Right lung (tissue), 10 donors: ENCODE measurements at places on chromosomes 3 and 15.

DNA sequence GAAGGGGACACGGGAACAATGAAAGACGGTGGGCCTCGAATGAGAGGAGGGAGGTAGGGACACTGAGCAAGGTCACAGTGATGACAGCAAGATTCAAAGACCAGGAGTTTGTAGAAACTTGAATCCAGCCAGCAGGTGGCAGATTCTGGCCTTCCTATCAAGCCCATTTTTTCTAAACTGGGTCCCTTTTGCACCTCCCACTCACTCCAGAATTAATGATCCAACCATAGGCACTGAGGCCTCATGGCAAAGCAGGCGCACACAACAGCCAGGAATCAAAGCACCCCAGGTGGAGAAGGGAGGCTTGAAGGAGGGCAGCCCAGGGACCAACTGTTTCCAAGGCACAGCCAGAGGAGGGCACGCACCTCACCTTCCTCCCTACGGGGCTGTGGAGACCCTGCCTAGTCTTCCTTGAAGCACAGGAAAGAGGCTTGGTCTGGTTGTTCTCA, 90.2 kb downstream of the ANP32A start:
- DNase-seq: peak; percentile 28

DNA sequence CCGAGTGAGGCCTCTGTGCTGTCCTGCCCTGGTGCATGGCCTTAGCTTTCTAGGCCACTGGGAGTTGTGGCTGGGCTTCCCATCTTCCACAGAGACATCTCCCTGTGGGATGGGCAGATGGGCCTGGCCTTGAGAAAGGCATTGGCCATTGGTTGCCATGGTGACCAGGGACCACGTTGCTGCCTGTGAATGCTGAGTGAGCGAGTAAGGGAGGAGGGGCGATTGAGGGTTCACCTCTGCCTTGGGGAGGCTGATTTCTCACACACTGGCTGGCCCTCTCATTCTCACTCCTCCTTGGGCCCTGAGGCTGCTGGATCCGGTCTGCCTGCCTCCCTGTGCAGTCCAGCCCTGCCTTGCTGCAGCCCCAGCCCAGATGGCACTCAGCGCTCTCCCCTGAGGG, 26.4 kb upstream of the DOCK3 start:
- DNase-seq: no peak

DNA sequence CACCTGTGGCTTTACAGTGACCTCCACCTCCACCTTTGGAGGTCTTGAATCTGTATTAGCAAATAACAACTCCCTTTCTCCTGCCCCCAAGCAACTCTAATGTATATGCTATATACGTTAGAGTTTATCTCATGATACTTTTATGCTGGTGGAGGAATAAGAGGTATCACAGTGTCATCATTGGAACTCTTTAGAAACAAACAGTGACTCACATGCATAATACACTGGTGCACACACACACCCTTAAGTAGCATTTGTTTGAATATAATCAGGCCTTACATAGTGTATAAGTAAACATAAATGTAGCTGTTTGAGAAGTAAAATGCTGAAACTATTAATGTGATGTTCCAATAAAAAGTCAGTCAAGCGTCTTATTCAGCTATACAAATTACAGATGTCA, 280.2 kb upstream of the C2CD4B start:
- no peak for DNase-seq

- no peak for DNase-seq
These were observed 54.3 kb upstream of the THSD4 start for GRCh38 chr15:71060983-71061382.

GRCh38 chr3:75110741-75111140, 496.3 kb upstream of the CNTN3 start:
- no peak for DNase-seq

GRCh38 chr15:48409623-48410022, 78.4 kb downstream of the DUT start:
- no peak for DNase-seq

GRCh38 chr3:3192286-3192675, 12.8 kb upstream of the CRBN start:
- DNase-seq: no peak

DNA sequence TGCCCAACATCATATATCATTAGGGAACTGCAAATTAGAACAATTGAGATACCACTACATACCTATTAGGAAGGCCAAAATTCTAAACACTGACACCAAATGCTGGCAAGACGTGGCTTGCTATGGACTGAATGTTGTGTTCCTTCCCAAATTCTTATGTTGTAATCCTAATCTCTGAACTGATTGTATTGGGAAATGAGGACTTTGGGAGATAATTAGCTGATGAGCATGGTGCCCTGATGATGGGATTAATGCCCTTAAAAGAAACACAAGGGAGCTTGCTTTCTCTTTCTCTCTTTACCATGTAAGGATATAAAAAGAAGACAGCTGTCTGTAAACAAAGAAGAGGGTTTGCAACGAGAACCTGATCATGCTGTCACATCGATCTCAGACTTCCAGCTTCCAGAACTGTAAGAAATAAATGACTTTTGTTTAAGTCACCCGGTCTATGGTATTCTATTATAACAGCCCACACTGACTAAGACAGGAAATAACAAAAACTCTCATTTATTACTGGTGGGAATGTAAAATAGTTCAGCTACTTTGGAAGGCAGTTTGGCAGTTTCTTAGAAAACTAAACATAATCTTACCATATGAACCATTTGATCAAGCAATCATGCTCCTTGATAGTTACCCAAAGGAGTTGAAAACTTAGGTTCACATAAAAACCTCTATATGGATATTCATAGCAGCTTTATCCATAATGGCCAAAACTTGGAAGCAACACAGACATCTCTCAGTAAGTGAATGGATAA, 458.3 kb upstream of the CBLB start:
- DNase-seq: peak; percentile 29

DNA sequence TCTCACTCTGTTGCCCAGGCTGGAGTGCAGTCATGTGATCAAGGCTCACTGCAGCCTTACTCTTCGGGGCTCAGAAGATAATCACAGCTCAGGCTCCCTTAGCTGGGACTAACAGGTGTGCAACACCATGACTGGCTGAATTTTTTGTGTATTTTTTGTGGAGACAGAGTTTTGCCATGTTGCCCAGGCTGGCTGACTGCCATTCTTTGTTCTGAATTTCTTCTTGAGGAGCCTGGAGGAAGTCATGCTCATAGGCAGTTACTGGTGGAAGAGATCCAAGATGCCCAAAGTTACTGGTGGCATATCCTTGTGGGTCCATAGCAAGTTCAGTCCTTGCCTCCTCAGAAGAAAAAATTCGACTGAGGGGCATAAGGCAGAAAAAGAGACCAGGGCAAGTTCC, 16.6 kb upstream of the UBP1 start:
- DNase-seq: no peak

- DNase-seq: no peak
These were observed 3.6 kb upstream of the GMPPB start for GRCh38 chr3:49727154-49727923.

DNA sequence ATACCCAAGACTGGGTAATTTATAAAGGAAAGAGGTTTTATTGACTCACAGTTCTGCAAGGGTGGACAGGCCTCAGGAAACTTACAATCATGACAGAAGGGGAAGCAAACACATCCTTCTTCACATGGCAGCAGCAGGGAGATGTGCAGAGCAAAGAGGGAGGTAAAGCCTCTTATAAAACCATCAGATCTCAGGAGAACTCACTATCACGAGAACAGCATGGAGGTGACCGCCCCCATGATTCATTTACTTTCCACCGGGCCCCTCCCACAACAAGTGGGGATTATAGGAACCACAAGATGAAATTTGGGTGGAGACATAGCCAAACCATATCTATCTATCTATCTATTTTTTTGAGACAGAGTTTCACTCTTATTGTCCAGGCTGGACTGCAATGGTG, 5.4 kb downstream of the GDPGP1 start:
- no peak for DNase-seq

DNA sequence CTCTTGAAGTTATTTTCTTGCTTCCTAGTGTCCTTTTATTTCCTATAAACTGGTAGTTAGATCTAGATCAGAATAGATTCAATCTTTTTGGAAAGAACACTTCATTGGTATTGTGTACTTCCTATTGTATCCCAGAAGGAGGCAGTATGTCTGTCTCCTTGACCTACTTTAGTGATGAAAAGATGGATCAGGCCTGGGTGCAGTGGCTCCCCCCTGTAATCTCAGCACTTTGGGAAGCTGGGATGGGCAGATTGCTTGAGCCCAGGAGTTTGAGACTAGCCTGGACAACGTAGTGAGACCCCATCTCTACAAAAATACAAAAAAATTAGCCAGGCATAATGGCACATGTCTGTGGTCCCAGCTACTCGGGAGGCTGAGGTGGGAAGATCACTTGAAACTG, 12.0 kb downstream of the BSN start:
- DNase-seq: no peak

GRCh38 chr15:60208709-60209108, 189.1 kb downstream of the ANXA2 start:
- no peak for DNase-seq

DNA sequence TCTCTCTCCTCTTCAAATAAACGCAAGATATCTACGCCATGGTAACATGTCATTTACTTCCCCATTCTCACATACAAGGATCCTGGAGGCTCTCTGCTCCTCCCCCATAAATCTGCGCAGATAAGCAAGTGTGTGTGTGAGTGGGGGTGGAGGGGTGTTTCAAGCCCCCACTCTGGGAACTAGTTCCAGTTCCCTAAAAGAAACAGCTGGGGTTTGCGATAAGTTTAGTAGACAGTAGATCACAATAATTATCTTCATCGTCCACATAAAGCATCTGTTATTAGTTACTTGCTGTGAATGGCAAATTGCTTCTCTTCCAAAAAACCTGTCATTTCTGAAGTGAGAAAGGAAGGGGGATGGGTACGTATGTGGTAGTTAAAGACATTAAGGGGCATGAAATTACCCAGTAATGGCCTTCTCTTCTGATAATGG, 79.8 kb downstream of the RBPMS2 start:
- no peak for DNase-seq
